Vagina (tissue), 2 donors: ENCODE measurements at places on chromosomes 16 and 17.

DNA sequence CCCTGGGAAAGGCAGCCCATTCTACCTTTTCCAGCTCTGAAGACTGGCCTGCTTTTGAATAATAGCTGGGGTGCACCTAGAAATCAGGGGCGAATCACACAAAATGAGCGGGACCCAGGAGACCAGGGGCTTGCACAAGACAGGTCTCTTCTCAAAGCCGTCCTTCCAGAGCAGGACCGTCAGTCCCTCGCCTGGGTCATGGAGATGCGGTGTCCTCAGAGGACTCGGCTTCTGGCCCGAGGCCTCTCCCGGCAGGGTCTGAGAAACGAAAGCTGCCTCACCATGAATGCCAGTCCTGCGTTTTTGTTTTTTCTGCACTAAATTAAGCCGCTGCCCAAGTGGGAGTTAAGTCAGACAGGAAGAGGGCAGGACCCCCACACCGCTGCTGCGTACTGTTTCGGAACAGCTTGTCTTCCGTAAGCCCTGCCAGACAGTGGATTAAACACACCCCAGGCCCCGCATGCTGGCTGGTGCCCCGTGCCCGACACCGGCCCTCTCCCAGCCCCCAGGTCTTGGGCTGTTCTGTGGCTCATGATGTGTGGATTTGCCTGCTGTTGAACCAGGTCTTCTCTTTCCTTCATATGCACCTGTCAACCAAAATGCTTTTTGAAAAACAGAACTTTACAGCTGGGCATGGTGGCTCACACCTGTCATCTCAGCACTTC lies 142.1 kb upstream of the RPH3AL start:
- H3K27ac ChIP-seq = no peak overlapping the region
- H3K27me3 ChIP-seq = no peaks in the 10 kb centered on the region
- DNase-seq = no peak
- H3K4me1 ChIP-seq = peaks cover 12% of the 10 kb centered on the region

GRCh38 chr17:9355846-9356245 lies 219.8 kb downstream of the STX8 start:
- H3K4me3 ChIP-seq = no peak overlapping the region
- H3K27me3 ChIP-seq = no peaks in the 10 kb centered on the region
- no peak overlapping the region for H3K27ac ChIP-seq
- no peak for DNase-seq
- no peaks in the 10 kb centered on the region for H3K36me3 ChIP-seq

GRCh38 chr16:4693296-4693955 lies at the start of gene NUDT16L1:
Gene NUDT16L1 (plus strand): TSS chr16:4693562. CDS start chr16:4693727, 165 bp downstream.
- H3K36me3 ChIP-seq = peaks cover 21% of the 10 kb centered on the region
- peak within 1 kb of the TSS; percentile 91 for H3K4me3 ChIP-seq
- H3K27me3 ChIP-seq = no peaks in the 10 kb centered on the region
- peaks cover 37% of the 10 kb centered on the region for H3K4me1 ChIP-seq

DNA sequence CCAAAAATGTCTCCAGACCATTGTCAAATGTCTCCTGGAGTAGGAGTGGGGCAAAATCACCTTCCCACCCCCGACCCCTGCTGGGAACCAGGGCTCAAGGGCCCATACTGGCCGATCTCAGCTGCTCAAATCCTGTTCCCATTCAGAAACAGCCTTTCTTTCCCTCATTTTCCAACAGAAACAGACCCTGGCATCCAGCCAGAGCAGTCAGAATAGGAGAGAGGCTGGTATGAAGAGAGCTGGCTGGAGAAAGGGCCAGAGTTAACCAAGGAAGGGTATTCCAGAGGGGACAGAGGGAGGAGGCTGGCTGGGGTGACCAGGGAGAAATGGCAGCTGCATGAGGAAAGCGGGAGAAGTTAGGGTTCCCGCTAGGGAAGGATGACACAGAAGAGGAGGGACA lies 199.1 kb downstream of the XYLT1 start:
- no peak overlapping the region for H3K27ac ChIP-seq
- peaks cover 7% of the 10 kb centered on the region for H3K4me1 ChIP-seq
- DNase-seq = no peak
- H3K27me3 ChIP-seq = no peaks in the 10 kb centered on the region
- no peaks in the 10 kb centered on the region for H3K36me3 ChIP-seq

- peaks cover 62% of the 10 kb centered on the region for H3K4me1 ChIP-seq
- no peak for DNase-seq
Measured at GRCh38 chr17:79990704-79991103, 45.0 kb downstream of the TBC1D16 start.

GRCh38 chr16:86118467-86119307 lies 219.7 kb downstream of the IRF8 start:
- no peak overlapping the region for H3K4me3 ChIP-seq
- H3K36me3 ChIP-seq = no peaks in the 10 kb centered on the region
- H3K27me3 ChIP-seq = no peaks in the 10 kb centered on the region
- H3K4me1 ChIP-seq = no peaks in the 10 kb centered on the region
- no peak overlapping the region for H3K27ac ChIP-seq
- no peak for DNase-seq

GRCh38 chr17:19539040-19539399 lies 5.4 kb downstream of the SLC47A1 start:
- no peak overlapping the region for H3K4me3 ChIP-seq
- no peak for DNase-seq
- H3K36me3 ChIP-seq = no peaks in the 10 kb centered on the region
- peaks cover 31% of the 10 kb centered on the region for H3K4me1 ChIP-seq
- no peaks in the 10 kb centered on the region for H3K27me3 ChIP-seq

DNA sequence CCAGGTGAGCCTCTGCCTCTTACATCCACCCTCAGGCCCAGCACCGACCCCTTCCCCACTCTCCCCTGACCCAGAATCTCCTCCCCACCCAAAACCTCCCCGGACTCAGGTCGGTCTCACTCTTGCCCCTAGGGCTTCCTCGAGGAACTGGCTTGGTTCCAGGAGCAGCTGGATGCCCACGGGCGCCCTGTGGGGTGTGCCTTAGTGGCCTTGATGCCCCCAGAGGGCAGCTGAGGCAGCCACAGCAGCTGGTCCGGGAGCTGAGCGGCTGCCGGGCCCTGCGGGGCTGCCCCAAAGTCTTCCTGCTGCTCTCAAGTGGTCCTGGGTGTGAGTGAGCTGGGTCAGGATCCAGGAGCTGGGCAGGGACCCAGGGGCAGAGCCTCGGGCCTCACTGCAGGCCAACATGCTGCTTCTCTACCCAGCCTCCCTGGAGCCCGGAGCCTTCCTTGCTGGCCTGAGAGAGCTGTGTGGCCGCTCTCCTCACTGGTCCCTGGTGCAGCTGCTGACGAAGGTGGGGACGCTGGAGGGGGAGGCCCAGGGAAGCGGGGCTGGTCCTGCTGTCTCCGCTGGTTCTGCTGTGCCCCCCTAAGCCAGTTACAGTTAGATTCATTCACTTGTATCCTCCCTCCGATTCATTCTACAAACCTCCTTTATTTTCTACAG lies 9.6 kb downstream of the ZNF213 start:
- H3K4me3 ChIP-seq = no peak overlapping the region
- DNase-seq = no peak
- H3K36me3 ChIP-seq = peaks cover 13% of the 10 kb centered on the region
- H3K27ac ChIP-seq = no peak overlapping the region

DNA sequence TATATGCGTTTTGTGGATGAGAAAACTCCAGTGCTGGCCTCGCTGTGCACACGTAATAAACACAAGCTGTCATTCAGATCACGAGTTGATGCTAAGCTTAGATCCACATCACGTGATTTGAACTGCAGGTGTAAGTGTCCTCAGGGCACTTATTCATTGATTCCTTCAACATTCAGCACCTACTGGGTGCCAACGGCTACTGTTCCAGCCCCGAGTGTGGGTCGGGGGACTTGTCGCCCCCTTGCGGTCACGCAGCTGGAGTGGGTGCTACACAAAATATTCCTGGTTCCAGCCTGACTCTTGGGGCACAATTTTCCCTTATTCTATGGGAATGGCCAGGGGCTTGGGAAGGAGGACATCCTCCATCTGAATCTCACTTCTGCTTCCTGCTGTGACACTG lies 29.9 kb upstream of the GINS2 start:
- H3K27ac ChIP-seq = no peak overlapping the region
- peaks cover 32% of the 10 kb centered on the region for H3K4me1 ChIP-seq
- H3K36me3 ChIP-seq = no peaks in the 10 kb centered on the region
- DNase-seq = no peak
- H3K4me3 ChIP-seq = no peak overlapping the region
- no peaks in the 10 kb centered on the region for H3K27me3 ChIP-seq
